ENCODE measurements at places on chromosomes 1 and 21.

- no peak for DNase-seq
Observed at GRCh38 chr1:231106347-231106746, 55.5 kb upstream of the TRIM67 start.

- peak; percentile 54 for DNase-seq
Observed at GRCh38 chr1:228141226-228142044, 1.4 kb downstream of the GUK1 start.

GRCh38 chr1:207873055-207873890 lies 37.7 kb downstream of the CD34 start:
- no peak for DNase-seq

DNA sequence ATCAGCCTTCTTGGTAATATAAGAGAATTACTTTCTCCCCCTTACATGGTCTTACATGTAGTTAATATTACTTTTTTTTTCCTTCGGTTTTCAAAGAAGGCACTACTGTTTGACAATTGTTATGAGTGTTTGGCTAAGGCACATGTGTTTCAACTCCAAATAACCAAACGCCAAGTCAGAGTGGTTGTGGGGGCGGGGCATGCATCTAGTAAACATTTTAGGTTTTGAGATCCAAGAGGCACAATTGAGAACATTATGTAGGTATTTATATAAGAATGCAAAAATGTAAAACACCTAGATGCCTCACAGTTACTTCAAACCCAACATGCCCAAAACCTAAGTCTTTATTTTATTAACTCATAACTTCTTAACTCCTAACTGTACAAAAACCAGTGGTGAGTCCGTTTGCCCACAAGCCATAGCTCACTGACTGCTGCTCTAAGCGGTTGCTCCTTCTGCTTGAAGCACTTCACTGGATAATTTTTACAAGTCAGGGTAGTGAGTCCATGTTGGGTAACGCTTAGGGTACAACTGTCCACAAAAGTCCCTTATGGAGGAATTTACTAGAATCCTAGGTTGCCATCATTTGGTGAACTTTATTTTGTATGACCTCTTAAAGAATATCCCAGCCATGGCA lies 189.9 kb downstream of the HUNK start:
- DNase-seq, result no peak

DNA sequence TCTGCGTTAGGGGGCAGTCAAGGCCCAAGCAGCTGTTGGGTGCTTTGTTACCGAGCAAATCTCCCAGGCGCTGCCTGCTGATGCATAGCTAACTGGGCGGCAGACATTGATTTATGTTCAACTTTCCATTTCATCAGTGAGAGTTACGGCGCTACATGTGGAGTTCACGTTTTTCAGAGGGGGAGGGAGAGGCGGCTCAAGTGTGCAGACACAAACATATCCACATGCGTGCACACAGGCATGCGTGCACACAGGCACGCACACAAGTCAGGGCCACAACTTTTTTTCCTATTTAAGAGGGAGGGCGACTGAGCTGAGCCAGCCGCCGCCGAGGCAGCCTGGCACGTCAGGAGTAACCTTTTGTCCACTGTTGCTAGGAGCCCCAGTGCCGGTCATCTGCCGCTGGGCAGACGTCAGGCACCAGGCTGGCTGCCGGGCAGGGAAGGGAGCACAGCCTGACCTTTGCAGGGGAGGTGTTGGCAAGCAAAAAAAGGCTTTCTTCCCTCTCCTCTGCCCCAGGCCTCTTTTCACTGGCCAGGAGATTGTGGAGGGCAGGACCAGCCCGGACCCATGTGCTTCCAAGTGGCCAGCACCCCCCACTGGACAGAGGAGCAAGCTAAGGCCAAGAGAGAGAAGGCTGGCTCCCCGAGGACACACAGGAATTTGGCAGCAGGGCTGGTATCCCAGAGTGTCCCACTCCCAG lies 73.3 kb downstream of the MRPL37 start:
- DNase-seq, result no peak

DNA sequence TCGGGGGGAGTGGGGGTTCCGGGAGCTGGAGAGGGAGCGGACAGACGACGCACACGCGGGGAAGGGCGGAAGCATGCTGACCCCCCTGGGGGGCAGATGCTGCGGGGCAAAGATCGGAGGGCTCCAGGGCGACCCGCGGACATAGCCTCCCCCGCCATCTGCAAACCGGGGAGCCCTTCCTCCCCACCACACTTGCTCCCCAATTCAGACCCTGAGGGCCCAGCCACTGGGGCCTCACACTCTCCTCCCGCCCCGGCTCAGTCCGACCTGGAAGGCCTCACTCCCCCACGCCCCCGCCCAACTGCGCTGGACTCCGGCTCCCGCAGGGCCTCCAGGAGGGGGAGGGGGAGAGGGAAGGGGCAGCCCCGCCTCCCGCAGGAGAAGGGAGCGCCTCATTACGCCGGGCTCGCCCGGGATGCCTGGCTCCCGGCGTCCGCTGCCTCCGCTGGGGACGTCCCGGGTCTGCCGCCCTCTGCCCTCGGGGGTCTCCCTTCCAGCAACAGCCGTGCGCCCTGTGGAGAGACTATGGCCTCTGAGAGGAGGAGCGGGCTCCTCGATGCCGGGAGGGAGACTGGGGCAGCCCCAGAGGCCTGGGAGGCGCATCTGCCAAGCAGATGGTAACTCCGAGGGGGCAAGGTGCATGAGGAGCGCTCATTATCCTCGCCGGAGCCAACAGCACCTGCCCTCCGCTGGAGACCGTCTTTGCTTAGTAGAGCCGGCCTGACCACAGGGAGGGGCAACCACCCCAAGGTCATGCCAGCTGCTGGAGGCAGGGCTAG lies 636 bp upstream of the CAMK2N1 start:
- DNase-seq, result no peak

- no peak for DNase-seq
Observed at GRCh38 chr1:48823168-48823567, 46.5 kb upstream of the BEND5 start.

GRCh38 chr1:99252630-99253029 lies 11.7 kb upstream of the PLPPR4 start:
- DNase-seq, result no peak

- no peak for DNase-seq
Observed at GRCh38 chr1:234185438-234185837, 187.8 kb upstream of the COA6 start.

GRCh38 chr1:161069241-161069640 lies 450 bp downstream of the ARHGAP30 start:
- no peak for DNase-seq

- no peak for DNase-seq
Observed at GRCh38 chr1:169941982-169942830, 48.5 kb upstream of the SCYL3 start.

DNA sequence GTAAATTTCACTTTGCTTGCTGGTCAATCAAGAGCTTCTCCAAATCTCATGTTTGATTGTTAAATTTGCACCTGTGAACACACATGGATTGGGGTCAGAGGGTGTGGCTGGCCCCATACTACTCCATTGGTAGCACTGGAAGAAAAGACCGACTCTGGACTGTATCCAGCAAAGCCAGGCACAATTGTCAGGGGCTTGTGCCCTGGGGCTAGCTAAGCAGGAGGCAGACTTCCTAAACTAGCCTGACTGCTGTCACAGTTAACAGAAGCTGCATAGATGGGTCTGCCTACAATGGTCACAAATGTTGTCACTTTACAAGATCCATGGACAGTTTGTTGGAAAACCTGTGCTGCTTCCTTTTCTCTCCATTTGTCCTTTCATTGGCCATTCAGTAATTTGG lies 421.0 kb downstream of the DSCAM start:
- no peak for DNase-seq

DNA sequence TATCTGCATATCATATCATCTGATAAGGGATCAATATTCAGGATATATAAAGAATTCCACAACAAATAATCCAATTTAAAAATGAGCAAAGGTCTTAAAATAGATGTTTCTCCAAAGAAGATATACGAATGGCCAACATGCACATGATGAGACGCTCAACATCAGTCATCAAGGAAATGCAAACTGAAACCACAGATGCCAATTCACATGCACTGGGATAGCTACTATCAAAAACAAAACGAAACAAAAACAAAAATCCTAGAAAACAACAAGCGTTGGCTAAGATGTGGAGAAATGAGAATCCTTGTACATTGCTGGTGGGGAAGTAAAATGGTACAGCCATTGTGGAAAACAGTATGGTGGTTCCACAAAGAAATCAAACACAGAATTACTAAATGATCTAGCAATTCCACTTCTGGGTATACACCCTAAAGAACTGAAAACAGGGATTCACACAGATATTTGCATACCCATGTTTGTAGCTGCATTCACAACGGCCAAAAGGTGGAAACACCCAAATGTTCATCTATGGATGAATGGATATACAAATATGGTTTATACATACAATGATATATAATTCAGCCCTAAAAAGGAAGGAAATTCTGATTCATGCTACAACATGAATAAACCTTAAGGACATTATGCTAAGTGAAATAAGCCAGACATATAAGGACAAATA lies 79.4 kb downstream of the PCSK9 start:
- no peak for DNase-seq

GRCh38 chr21:28489162-28489561 lies 503.5 kb downstream of the LTN1 start:
- no peak for DNase-seq

DNA sequence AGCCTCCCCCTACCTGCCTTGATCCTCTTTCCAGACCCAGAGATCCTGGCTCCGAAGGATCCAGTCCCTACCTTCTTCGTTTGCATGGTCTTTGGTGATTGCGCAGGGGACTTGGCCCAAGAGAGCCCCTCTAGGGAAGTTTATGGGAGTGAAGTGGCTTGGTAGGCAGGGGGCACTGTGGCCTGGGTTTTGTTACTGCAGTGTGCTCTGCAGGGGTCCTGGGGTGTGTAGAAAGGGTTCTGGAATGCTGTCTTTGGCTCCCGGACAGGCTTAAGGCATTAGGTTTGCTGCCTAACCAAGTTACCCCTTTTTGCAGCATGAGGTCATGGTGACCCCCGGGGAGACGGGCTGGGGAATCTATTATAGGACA lies 3.8 kb downstream of the ATP8B2 start:
- DNase-seq, result no peak

GRCh38 chr1:219128957-219129356 lies 44.7 kb upstream of the LYPLAL1 start:
- DNase-seq, result no peak

DNA sequence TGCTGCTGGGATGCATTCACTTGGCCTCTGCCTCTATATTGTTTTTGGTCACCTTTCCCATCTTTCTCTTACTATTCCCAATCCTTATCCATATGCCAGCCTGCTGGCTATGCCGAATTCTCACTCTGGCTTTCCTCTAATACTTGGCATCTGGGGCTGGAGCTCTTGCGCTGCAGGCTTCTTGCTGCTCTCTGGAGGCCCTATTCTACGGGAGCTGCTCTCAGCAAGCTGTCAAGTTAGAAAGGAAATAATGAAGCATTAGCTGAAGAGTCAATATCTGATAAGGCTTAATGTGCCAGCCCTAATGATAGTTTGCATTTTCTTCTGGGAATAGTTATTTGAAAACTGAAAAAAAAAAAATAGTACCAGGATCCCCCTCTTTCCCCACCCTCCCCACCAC lies 125.3 kb upstream of the CYYR1 start:
- DNase-seq, result no peak

- no peak for DNase-seq
Observed at GRCh38 chr1:3290915-3291314, 163.6 kb upstream of the ARHGEF16 start.

- DNase-seq, result no peak
Observed at GRCh38 chr1:114079596-114080190, 74.0 kb downstream of the SYT6 start.

DNA sequence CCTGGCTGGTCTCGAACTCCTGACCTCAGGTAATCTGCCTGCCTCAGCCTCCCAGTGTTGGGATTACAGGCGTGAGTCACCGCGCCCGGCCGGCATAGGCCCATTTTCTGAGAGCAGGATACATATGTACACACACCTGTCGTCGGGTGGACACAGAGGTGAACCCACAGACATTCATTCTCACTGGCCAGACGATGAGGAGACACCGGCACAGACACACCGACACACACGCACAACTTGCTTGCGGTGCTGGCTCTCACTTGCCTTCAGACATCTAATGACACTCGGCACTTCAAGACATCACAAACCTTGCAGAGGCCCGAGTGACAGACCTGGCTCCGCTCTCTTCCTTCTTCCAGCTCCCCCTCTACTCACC lies 579 bp downstream of the PTCH2 start:
- no peak for DNase-seq

- no peak for DNase-seq
Observed at GRCh38 chr1:110872366-110872744, 593 bp upstream of the CD53 start.

GRCh38 chr1:102032534-102032933 lies 35.8 kb upstream of the OLFM3 start:
- DNase-seq, result no peak

DNA sequence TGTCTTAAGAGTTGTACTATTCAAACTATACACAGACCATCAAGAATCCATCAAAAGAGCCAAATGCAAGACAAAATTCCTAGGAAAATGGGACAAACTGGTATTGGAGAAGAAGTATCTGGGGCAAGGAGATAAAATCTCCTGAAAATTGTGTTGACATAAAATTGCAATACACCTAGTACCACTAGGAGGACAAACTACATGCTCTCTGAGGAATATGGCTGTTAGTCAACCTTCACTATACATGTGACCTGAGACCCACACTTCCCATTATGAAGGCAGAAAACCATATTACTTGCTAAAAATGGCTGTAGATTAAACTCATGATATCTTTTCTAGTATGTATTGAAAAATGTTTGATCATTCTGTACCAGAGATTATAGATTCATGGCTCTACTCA lies 30.0 kb downstream of the IRF2BP2 start:
- DNase-seq, result no peak

DNA sequence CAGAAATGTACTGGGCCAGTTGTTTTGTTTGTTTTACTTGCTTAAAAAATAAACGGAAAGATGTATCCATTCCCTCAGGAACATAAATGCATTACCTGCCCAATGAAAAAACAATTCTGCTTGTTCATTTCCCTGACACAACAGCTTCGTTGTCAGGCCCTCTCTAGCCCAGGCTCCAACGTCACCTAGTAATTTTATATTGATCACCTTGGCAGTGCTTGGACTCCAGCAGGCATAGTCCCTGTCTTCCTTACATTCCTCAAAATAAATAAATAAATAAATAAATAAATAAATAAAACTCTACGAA lies 1.2 kb downstream of the CEP170 start:
- no peak for DNase-seq

- no peak for DNase-seq
Observed at GRCh38 chr1:89129911-89130310, 4.0 kb upstream of the GBP2 start.

GRCh38 chr1:74199504-74199903 lies 1.5 kb downstream of the FPGT start:
- no peak for DNase-seq

DNA sequence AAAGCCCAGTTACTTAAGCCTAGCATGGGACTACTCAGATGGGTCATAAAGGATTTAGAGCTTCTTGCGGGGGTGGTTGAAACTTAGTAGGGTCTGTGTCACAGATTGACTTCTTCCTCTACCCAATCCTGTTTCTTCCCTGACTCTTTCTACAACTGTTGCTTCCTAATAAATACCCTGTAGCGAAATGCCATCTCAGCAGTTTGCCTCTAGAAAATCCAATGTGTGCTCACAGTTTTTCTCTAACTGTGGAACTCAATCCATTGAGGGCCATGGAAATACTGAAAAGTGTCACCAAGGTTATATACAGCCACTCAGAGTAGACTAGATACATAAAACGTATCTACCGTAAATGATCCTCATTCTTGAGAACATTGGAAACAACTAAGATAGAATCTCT lies 217.7 kb downstream of the COL24A1 start:
- DNase-seq, result no peak

Measured in RWPE2 (cell line).